ENCODE measurements at places on chromosomes 2 and 18.

- no peak overlapping the region for H3K4me3 ChIP-seq
- no peaks in the 10 kb centered on the region for H3K27me3 ChIP-seq
- no peaks in the 10 kb centered on the region for H3K4me1 ChIP-seq
- no peak for DNase-seq
These were observed 880.6 kb upstream of the ID2 start for GRCh38 chr2:7801212-7801611.

GRCh38 chr2:113230531-113230930 is 48.2 kb downstream of the PAX8 start:
- no peak overlapping the region for H3K4me3 ChIP-seq
- no peak for DNase-seq
- peak overlapping the region; percentile 51 for H3K27ac ChIP-seq
- no peaks in the 10 kb centered on the region for H3K27me3 ChIP-seq

DNA sequence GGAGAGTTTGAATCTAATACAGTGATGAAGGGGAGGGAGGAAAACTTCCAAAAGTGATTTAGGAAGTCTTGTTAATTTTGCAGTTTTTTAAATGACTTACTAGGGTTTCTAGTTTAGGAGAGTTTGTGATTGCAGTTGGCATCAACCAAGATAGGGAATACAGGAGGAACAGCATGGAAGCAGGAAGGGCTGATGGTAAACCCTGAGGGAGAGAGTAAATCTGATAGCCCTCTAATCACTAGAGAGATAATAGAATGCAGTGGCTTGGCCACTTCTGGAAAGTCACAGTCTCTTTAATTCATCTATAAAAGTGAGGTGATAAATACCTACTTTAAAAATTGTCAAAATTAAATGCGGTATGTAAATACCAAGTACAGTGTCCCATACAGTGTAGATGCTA is 5.6 kb downstream of the YPEL5 start:
- H3K4me3 ChIP-seq, result no peak overlapping the region
- no peak overlapping the region for H3K27ac ChIP-seq
- no peak for DNase-seq
- no peaks in the 10 kb centered on the region for H3K36me3 ChIP-seq
- no peaks in the 10 kb centered on the region for H3K27me3 ChIP-seq

- no peaks in the 10 kb centered on the region for H3K27me3 ChIP-seq
- DNase-seq, result no peak
- H3K36me3 ChIP-seq, result no peaks in the 10 kb centered on the region
- H3K4me3 ChIP-seq, result no peak overlapping the region
These were observed 13.8 kb downstream of the RRM2 start for GRCh38 chr2:10136101-10136934.

GRCh38 chr2:191018643-191019119 is 4.7 kb upstream of the STAT1 start:
- no peak overlapping the region for H3K27ac ChIP-seq
- no peaks in the 10 kb centered on the region for H3K27me3 ChIP-seq
- no peak for DNase-seq
- no peaks in the 10 kb centered on the region for H3K36me3 ChIP-seq
- H3K4me3 ChIP-seq, result no peak overlapping the region
- H3K4me1 ChIP-seq, result no peaks in the 10 kb centered on the region

- H3K27ac ChIP-seq, result no peak overlapping the region
- no peak overlapping the region for H3K4me3 ChIP-seq
- H3K36me3 ChIP-seq, result no peaks in the 10 kb centered on the region
- no peaks in the 10 kb centered on the region for H3K27me3 ChIP-seq
These were observed 11.2 kb upstream of the DAPL1 start for GRCh38 chr2:158783923-158784322.

GRCh38 chr2:227834423-227834822 is 20.8 kb downstream of the CCL20 start:
- H3K27ac ChIP-seq, result no peak overlapping the region
- DNase-seq, result no peak
- no peaks in the 10 kb centered on the region for H3K36me3 ChIP-seq
- no peak overlapping the region for H3K4me3 ChIP-seq
- H3K27me3 ChIP-seq, result no peaks in the 10 kb centered on the region

GRCh38 chr18:13394801-13395200 is 176.2 kb downstream of the LDLRAD4 start:
- H3K27me3 ChIP-seq, result no peaks in the 10 kb centered on the region
- H3K36me3 ChIP-seq, result no peaks in the 10 kb centered on the region
- no peak overlapping the region for H3K27ac ChIP-seq
- peaks cover 7% of the 10 kb centered on the region for H3K4me1 ChIP-seq

DNA sequence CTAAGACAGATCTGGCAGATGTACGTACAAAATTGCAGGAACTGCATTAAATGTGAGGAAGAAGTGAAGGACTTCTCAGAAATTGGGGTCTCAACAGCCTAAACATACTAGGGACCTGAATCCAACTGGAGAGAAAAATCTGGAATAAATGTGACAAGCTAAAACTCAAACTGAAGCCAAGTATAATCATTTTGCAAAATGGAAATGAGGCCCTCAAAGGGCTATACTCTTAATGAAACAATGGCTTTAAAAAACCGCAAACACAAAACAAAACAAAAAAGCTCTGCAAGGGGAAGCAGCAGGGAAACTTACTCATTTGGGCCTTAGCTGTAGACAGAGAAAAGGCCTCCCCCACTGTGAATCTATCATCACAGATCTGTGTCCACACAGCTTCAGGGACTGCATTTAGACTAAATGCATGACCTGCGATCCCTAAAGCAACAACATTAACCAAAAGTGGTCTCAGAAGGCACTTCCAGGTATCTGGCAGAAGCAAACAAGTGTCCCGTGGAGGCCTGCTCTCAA is 63.2 kb downstream of the CCBE1 start:
- DNase-seq, result no peak
- H3K27me3 ChIP-seq, result no peaks in the 10 kb centered on the region
- no peak overlapping the region for H3K4me3 ChIP-seq
- H3K4me1 ChIP-seq, result no peaks in the 10 kb centered on the region

DNA sequence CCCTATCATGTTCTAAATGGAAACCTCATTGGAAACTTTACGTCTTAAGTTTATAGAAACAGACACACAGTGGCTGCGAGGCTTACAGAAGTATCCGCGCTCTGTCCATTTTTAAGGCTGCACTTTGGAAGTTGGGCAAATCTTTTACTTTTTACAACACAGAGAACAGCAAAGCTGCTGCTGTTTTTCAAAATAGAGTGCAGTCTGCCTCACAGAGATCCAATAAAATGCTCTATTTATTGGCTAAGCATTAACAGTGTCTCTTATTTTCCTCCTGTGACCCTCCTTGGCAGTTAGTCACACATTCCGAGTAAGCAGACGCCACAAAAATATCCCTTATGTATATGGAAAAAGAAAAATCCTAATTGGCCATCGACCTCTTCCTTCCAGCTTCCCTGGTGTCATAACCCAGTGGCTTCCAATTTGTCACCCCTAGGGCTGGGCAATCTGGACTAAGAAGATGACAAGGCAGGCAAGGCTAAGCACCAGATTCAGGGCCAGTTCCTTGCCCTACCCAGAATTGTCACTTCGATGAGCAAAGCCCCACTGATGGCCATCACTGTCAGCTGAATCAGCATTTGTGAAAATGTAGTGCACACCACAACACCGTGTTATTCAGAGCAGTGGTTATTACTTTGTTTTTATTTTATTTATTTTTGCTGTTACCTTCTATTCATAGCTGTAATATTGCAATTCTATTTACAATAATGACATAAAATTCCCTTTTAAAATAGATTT is 47.7 kb upstream of the MEIS1 start:
- no peaks in the 10 kb centered on the region for H3K36me3 ChIP-seq
- no peak for DNase-seq
- H3K27ac ChIP-seq, result no peak overlapping the region
- H3K4me3 ChIP-seq, result no peak overlapping the region
- H3K4me1 ChIP-seq, result no peaks in the 10 kb centered on the region

DNA sequence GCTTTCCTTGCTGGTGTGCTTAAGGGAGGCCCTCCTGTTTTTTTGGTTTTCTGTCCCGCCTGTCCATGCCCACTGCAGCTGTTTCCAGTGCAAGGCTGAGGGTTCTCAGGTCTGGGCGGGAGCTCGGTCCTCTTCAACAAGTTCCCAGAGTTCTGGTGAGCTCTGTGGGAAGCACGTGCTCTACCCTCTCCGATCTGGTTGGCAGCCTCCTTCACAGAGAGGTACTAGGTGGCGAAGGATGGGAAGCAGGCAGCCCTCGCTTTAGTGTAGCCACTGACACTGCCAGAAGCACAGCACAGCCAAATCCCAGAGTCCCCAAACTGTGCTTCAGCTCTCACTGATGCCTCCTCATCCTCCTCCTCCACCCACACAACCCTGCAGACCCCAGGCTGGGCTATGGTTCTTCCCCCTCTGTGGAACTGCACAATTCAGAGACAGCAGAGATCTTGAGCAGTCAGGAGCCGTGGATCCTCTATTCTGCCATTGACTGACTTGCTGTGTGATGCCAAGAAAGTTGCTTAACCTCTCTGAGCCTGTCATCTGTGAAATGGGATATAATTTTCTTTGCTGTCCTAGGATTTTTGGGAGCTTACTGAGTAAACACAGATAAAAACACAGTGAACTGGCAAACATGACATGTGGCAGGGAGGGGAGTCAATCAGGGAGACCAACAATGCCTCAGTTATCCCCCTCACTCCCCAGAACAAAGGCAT is 157.3 kb downstream of the MSH2 start:
- H3K36me3 ChIP-seq, result no peaks in the 10 kb centered on the region
- H3K4me1 ChIP-seq, result peaks cover 9% of the 10 kb centered on the region
- DNase-seq, result no peak
- H3K27ac ChIP-seq, result no peak overlapping the region
- no peak overlapping the region for H3K4me3 ChIP-seq

- H3K4me3 ChIP-seq, result no peak overlapping the region
- no peaks in the 10 kb centered on the region for H3K27me3 ChIP-seq
- H3K27ac ChIP-seq, result no peak overlapping the region
- no peaks in the 10 kb centered on the region for H3K36me3 ChIP-seq
These were observed 64.1 kb downstream of the PTPN4 start for GRCh38 chr2:119823734-119824334.

DNA sequence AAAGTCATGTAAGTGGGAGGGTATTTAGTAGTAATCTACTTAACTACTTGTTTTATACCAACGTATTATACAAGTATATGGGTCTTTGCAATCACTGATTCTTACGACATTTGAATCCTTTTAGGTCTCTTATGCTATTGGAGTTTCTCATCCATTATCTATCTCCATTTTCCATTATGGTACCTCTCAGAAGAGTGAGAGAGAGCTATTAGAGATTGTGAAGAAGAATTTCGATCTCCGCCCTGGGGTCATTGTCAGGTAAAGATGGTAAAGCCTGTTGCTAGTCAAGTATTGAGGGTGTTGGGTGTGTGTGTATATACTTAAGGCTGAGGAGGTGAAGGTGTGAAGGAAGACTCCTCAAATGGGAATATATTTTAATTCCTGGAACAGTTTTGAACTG is 3.8 kb downstream of the MAT2A start:
- H3K4me3 ChIP-seq, result no peak overlapping the region
- peaks cover 4% of the 10 kb centered on the region for H3K36me3 ChIP-seq
- no peak for DNase-seq
- H3K27ac ChIP-seq, result no peak overlapping the region
- H3K4me1 ChIP-seq, result peaks cover 18% of the 10 kb centered on the region
- no peaks in the 10 kb centered on the region for H3K27me3 ChIP-seq

DNA sequence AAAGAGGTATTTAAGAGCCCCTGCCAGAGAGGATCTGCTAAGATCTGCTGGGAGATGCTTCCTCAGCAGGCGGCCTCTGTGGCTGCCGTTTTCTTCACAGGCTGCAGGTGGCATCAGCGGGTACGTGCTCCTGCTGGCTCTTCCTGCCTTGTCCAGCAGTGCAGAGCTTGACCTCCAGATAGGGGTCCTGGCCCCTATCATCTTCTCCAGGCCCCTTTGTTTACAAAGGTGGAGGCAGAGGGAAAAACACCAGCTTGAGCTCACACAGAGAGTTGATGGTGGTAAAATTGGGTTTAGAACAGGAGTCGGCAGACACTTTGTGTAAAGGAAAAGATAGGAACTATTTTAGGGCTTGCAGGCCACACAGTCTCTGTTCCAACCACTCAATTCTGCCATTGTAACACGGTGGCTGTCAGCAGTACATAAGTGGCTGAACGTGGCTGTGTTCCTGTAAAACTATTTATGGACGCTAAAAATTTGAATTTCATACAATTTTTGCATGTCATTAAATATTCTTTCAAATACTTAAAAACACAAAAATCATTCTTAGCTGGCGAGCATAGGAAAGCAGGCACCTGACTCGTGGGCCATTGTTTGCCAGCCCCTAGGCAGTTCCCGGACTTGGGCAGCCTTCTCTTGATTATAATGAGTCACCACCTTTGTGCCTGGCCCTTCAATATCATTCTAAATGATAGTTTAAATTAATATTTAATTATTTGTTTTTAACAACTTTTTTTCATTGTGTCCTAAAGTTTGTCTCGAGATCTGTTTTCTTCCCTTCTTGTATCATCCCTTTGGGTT is 98.2 kb upstream of the B3GNT7 start:
- H3K4me3 ChIP-seq, result no peak overlapping the region
- peak overlapping the region; percentile 29 for H3K27ac ChIP-seq
- H3K27me3 ChIP-seq, result no peaks in the 10 kb centered on the region

- no peaks in the 10 kb centered on the region for H3K27me3 ChIP-seq
- peaks cover 23% of the 10 kb centered on the region for H3K4me1 ChIP-seq
- H3K4me3 ChIP-seq, result no peak overlapping the region
- no peaks in the 10 kb centered on the region for H3K36me3 ChIP-seq
- no peak overlapping the region for H3K27ac ChIP-seq
These were observed 30.0 kb downstream of the REEP1 start for GRCh38 chr2:86307431-86307830.

DNA sequence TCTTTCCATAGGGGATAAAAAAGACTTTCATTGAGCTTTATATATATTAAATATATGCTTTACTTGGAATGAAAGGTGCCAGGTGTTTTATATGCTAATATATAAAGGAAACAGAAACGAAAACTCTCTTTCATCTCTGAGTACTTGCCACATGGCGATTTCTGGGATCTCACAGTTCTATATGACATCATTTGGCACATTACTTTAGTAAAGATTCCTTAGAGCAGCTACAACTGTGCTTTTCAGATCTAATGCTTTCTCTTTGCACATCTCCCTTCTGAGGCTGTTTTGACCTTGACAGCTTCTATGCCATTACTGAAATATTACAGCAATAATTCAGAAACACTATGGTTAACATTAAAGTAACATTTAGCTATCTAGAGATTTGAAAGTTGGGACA is 1082.9 kb upstream of the CDH2 start:
- no peaks in the 10 kb centered on the region for H3K36me3 ChIP-seq
- no peak overlapping the region for H3K27ac ChIP-seq
- no peaks in the 10 kb centered on the region for H3K27me3 ChIP-seq
- no peaks in the 10 kb centered on the region for H3K4me1 ChIP-seq
- H3K4me3 ChIP-seq, result no peak overlapping the region

DNA sequence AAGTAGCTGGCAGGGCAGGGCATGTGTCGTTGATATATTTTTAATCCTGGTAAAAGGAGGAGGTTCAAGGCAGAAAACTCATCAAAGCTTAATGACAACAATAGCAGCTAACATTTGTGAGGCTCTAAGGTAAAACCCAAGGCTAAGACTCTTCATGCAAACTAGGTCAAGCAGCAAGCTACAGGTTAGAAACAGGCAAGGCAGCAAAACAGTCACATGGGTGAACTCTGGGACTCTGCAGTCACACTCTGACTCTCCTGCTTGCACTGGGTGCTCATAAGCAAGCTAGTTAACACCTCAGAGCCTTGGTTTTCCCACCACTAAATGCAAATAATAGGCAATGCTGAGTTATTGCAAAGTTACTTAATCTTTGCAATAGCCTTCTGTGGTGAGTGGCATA is 7.9 kb downstream of the IL1RN start:
- peaks cover 7% of the 10 kb centered on the region for H3K36me3 ChIP-seq
- DNase-seq, result no peak
- H3K4me3 ChIP-seq, result no peak overlapping the region
- no peaks in the 10 kb centered on the region for H3K4me1 ChIP-seq

GRCh38 chr2:214895469-214895868 is 86.0 kb upstream of the BARD1 start:
- H3K4me1 ChIP-seq, result no peaks in the 10 kb centered on the region
- DNase-seq, result no peak
- H3K27ac ChIP-seq, result no peak overlapping the region
- H3K36me3 ChIP-seq, result no peaks in the 10 kb centered on the region
- H3K4me3 ChIP-seq, result no peak overlapping the region
